ENCODE measurements at places on chromosomes 2 and 18. TPM values are rescaled to one million over a fixed set of nuclear protein-coding genes. Genes with fewer than 3 reads are reported as not detected.

Gene UPP2
- total RNA-seq, result 0.60 TPM

- DNase-seq, result no peak
Measured at GRCh38 chr2:216031960-216032689, 18.8 kb upstream of the MREG start.

Gene RALBP1
- total RNA-seq, result 50.8 TPM

- DNase-seq, result no peak
Measured at GRCh38 chr2:15556311-15556930, 4.7 kb downstream of the NBAS start.

Gene RUFY4
- total RNA-seq, result not detected

Gene ACVR1C
- total RNA-seq, result 0.05 TPM

Gene CNRIP1
- 25.9 TPM for total RNA-seq

DNA sequence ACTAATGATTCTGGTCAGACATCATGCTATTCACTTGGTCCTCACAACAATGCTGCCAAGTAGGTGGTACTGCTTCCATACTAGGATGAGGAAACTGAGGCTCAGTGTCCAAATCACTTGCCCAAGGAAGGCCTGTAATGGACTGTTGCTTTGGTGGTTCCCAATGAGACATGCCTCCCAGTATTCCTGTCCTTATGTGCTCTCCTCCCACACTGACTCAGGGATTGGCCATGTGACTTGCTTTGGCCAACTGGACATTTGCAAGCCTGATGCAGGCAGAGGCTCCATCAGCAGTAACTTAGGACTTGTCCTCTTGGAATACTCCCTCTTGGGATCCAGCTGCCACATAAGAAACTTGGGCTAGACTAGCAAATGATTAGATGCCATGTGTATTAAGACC, 3.0 kb downstream of the FBXO41 start:
- DNase-seq, result no peak

Measured in chondrocyte (in vitro differentiated cells).